ENCODE measurements at places on chromosomes 11 and 22.

GRCh38 chr11:44509296-44509695 is 56.2 kb upstream of the CD82 start:
- no peak for DNase-seq

GRCh38 chr22:30824711-30825110 is 130.0 kb downstream of the OSBP2 start:
- DNase-seq: no peak

DNA sequence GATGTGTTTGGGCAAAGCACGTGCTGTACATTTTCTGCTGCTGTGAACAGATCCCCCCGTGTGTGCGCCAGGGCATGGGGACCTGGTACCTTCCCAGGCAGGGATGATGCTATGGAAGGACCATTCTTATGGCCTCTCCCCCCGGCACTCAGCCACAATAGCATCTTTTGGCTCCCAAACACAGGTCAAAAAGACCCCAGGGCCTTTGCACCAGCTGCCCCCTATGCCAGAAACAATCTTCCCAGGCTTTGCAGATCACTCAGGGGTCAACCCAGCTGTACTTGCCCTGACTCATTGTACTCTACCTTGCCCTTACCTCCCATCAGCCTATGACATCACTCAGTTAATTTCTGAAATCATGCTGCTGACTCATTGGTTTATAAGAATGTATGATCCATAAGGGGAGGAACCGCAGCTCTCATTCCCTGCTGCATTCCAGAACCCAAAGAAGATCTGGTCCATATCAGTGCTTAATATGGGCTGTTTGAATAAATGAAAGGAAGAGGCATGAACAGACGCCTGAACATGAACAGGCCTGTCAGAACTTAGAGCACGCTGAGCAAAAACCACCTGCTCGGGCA is 100.7 kb downstream of the CELSR1 start:
- DNase-seq: no peak

GRCh38 chr11:126284829-126285228 is 1.9 kb downstream of the TIRAP start:
- DNase-seq: peak; percentile 88

DNA sequence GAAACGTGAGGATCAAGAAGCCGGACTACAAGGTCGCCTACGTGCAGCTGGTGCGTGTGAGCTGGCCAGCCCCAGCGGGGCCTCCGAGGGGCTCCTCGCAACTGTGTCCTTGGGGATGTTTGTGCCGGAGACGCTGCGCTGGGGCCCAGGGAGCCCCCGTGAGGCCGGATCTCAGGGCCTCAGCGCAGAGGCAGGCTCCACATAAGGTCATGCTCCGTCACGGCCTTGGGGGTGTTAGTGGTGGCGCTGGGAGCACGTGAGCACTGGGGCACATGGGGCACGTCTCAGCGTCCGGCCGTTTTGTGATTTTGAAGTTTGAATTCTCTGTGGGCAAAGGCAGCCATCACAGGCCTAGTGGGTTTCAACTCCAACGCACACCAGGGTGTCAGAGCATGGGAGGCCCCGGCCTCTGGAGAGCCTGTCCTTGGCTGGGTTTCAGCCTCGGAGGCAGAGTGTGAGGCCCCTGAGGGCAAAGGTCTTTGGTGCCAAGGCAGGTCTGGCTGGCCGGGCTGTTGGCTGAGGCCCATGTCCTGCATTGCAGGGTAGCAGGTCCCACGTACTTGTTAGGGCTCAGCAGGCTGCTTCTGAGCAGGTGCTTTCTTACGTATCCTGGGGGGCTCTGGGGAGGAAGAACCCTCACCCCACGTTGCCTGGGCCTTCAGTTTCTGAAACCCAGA is 5.8 kb downstream of the MRPL23 start:
- no peak for DNase-seq

DNA sequence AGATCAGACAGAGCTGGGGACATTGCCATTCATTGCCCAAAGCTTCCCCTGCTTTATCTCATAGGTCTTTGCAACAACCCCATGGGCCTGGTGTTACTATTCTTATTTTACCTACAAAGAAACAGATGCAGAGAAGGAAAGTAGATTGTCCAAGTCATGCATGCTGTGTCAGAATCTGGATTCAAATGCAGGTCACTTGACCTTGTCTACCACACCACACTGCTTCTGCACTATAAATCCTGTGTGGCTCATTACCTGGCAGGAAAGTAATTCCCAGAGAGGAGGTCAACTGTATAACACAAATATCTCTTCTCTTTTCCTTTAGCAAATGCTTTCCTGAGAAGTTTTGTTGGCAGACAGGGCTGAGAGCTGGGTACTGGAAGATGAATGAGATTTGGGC is 18.5 kb downstream of the PLEKHB1 start:
- DNase-seq: no peak

DNA sequence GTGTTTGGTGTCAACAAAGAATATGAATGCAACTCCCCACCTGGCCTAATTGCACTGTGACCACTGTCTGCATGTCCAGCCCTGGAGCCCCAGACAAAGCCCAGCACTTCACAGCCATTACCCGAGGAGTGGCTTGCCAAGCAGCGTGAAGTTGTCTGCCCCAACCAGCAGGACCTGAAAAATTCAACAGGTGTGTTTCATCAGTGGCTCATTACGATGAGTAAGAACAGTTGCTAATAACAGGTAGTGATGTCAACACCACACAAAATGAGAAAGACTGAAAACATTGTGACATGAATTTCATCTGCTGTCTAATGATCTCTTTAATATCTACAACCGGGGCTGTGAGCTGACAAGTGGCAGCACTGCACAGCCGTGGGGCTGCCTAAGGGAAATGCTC is 10.3 kb downstream of the MRPL21 start:
- DNase-seq: no peak

- no peak for DNase-seq
Observed at GRCh38 chr11:22898036-22898435, 37.8 kb upstream of the CCDC179 start.

GRCh38 chr11:115390441-115390840 is 113.8 kb downstream of the CADM1 start:
- DNase-seq: no peak

- no peak for DNase-seq
Observed at GRCh38 chr11:47928426-47928825, 51.9 kb upstream of the PTPRJ start.
